ENCODE measurements at places on chromosomes 4 and X.
A peak's percentile ranks its signal among the peaks of the same experiment; 100 is the strongest.

- DNase-seq: no peak
These were observed 1.8 kb downstream of the CCDC22 start for GRCh38 chrX:49237060-49237459.

- DNase-seq: no peak
These were observed 194.0 kb upstream of the MAB21L2 start for GRCh38 chr4:150387981-150388380.

GRCh38 chr4:5974321-5974720 is 43.9 kb downstream of the C4orf50 start:
- DNase-seq: no peak

DNA sequence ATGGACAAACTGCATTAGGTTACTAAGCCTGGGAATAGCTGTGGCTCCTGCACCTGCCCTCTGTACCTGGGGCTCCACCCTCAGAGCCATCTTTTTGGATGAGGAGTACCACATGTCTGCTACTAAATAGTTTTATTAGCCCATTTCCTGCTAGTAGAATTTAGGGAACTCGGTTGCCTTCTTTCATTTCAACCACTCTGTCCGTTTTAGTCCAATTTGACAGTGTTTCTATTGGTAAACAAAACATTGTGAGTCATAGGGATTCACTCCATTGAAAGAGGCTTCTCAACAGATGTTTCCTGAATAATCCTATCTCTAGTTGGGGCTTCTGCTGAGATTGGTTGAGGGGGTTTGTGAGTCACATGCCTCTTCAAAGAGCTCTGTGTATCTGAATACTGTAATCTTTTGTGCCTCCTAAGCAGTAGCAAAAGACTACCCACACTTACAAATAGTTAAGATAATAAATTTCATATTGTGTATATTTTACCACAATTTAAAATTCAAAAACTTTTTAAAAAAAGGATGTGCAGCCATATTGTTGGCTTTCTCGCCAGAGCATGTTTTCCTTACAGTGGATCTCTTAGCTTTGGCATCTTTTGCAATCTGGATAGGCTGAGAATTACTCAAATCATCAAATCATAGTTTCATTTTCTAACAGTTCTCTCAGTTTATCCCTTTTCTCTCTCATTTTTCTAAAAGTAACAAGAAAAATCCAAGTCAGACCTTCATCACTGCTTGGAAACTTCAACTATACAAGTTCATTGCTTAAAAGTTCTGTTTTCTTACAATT is 9.9 kb downstream of the FAM200B start:
- DNase-seq: peak; percentile 69

- DNase-seq: no peak
These were observed 165.2 kb downstream of the CORIN start for GRCh38 chr4:47672696-47673095.

DNA sequence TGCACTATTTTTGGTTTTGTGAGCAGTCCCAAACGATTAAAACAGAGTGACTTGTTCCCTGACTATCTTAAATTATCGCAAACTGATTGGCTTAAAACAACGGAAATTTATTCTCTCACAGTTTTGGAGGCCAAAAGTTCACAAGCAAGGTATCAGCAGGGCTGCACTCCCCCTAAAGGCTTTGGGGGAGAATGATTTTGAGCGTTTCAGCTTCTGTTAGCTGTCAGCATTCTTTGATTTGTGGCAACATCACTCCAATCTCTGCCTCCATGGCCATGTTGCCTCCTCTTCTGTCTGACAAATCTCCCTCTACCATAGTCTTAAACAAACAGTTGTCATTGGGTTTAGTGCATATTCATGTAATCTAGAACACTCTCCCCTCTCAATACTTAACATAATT is 459.6 kb upstream of the ATOH1 start:
- DNase-seq: no peak

DNA sequence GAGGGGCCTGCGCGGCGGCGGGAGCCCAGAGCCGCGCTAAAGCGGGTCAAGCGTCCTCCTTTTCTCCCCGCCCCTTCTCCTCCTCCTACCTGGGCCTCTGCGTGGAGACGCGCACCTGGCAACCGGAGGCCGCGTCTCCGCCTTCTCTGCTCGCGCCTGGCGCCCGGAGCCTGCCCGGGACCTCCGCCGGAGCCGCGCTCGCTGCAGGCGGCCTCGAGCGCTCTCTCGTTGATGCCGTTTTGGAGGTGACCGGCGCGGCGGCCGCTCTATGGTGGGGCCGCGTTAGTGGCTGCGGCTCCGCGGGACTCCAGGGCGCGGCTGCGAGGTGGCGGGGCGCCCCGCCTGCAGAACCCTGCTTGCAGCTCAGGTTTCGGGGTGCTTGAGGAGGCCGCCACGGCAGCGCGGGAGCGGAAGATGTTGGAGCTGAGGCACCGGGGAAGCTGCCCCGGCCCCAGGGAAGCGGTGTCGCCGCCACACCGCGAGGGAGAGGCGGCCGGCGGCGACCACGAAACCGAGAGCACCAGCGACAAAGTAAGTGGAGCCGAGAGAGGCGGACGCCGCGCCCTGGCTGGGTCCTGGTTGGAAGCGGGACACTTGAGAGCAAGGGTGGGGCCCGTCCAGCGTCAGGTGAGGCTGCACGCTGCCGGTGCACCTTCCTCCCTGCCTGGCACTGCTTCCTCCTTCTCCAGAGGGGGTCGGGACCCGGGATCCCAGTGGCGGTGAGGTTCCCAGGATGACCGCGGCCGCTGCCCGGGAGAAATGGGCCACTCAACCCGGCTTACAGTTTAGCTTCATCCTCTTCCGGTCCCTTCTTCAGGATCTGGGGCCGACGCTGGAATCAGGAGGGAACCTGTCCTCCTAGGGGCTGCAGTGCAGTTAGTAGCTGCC is at the start of gene CDS1:
CDS1 (plus strand) TSS at position 140 of the 888 bp plus-strand sequence; CDS start at position 415, 275 bp downstream.
- no peak for DNase-seq

GRCh38 chr4:86036736-86037135 is 323.1 kb downstream of the MAPK10 start:
- no peak for DNase-seq

- DNase-seq: no peak
These were observed 81.6 kb downstream of the ABCB7 start for GRCh38 chrX:75074475-75074874.

DNA sequence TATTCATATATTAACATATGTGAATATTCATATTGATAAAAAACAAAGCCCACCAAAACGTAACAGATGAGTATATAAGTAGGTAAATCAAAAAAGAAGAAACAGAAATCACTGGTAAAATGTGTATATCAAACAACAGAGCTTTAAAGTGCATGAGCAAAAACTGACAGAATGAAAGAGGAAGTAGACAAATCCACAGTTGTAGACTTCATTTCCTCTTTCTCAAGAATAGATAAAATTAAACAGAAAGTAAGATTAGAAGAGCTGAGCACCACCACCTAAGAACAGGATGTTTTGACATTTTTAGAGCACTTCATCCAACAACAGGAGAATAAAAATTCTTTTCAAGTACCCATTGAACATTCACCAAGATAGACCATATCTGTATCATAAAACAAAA is 64.6 kb downstream of the CNKSR2 start:
- peak; percentile 13 for DNase-seq

- no peak for DNase-seq
These were observed 102.0 kb downstream of the SORBS2 start for GRCh38 chr4:185709802-185710486.

- DNase-seq: no peak
These were observed 81.9 kb downstream of the PJA1 start for GRCh38 chrX:69083361-69083760.

DNA sequence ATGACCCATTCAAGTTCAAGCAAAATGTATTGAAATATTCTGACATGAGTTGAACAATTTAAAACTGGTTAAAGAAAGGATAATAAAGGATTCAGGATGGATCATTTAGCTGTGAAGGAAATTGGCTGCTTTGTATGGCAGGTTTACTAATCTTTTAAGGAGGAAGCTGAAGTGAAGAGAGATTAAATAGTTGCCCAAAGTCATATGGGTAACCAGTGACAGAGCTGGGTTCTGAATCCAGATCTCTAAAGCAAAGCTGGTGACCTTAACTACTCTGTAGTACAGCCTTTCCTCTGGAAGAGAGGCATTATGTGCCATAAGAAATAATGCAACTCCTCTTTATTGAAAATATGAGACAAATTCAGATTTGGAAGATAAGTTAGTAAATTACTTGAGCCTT is 22.8 kb downstream of the FHIP1A start:
- no peak for DNase-seq

- peak; percentile 73 for DNase-seq
These were observed 32.8 kb downstream of the CLCN4 start for GRCh38 chrX:10189317-10190268.

Data from globus pallidus (tissue), 1 donor.